NCI-H1694 treated with DMSO at 0.1 percent for 48 hours (cell line): ENCODE measurements at places on chromosomes 5 and 9.

DNA sequence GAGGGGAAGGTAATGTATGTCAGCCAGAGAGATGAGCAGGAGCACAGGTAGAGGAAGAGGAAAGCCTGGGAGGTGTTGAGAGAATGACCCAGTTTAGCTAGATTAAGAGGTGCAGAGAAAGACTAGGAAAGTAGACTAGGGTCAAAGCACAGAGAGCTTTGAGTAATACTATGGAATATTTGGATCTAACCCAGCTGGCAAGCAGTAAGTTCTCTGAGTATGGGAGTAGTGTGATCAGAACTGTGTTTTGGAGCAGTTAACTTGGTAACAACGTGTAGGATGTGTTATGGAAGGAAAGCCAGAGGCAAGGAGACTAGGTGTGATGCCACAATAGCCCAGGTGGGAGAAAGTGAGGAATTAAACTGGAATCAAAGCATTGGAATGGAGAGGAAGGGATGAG, 84.9 kb upstream of the PTGER4 start:
- DNase-seq = no peak

- no peak for DNase-seq
Measured at GRCh38 chr5:72159501-72159911, 52.2 kb downstream of the MAP1B start.

- DNase-seq = no peak
Measured at GRCh38 chr9:5402217-5402616, 35.5 kb downstream of the PLGRKT start.

DNA sequence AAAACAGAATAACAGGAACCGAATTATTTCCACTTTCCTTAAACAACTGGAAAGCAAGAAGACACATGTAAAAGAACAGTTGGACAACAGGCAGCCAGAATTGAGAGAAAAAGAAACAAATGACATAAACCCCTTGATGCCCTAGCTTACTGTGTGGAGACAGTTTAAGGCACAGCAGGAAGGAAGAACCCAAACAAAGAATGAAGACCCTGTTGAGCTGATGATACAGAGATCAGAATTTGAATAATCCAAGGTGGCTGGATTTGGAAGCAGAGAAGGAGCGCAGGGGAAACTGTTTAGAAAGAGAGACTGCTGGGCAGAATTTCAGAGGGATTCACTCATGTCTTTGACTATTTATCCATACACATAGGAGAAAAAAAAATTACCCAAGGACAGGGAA, 316.3 kb upstream of the POU5F2 start:
- no peak for DNase-seq

GRCh38 chr5:178388386-178389025, 155.9 kb upstream of the PHYKPL start:
- DNase-seq = no peak

DNA sequence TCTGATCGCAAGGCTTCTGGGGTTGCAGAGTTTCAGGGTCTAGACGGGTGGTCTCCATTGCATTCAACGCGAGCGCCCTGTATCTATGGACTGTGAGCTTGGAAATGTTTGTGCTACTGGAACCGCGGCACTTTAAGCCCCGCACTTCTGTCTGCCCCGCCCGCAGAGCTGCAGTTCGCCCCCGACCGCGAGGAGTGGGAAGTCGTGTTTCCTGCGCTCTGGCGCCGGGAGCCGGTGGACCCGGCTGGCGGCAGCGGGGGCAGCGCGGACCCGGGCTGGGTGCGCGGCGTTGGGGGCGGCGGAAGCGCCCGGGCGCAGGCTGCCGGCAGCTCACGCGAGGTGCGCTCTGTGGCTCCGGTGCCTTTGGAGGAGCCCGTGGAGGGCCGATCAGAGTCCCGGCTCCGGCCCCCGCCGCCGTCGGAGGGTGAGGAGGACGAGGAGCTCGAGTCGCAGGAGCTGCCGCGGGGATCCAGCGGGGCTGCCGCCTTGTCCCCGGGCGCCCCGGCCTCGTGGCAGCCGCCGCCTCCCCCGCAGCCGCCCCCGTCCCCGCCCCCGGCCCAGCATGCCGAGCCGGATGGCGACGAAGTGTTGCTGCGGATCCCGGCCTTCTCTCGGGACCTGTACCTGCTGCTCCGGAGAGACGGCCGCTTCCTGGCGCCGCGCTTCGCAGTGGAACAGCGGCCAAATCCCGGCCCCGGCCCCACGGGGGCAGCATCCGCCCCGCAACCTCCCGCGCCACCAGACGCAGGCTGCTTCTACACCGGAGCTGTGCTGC, 1.0 kb downstream of the ADAMTS19 start:
- no peak for DNase-seq

DNA sequence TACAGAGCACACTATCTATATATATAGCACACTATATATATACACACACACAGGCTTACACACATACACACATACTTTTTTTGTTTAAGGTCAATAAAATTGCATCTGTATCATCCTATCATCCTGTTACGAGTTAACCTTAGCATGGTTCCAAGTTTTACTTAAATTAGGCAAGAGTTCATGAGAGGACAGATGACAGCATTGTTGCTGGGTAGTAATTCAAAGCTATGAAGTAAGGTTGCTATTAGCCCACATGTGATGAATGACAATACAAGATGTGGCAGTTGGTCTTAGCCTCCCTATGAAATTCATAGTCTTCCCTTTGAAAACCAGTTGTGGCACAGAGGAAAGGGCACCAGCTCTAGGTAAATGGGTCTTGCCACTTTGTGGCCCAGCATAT, 438.1 kb downstream of the ACTL7B start:
- no peak for DNase-seq

GRCh38 chr9:72278959-72279358, 86.0 kb downstream of the ZFAND5 start:
- no peak for DNase-seq

DNA sequence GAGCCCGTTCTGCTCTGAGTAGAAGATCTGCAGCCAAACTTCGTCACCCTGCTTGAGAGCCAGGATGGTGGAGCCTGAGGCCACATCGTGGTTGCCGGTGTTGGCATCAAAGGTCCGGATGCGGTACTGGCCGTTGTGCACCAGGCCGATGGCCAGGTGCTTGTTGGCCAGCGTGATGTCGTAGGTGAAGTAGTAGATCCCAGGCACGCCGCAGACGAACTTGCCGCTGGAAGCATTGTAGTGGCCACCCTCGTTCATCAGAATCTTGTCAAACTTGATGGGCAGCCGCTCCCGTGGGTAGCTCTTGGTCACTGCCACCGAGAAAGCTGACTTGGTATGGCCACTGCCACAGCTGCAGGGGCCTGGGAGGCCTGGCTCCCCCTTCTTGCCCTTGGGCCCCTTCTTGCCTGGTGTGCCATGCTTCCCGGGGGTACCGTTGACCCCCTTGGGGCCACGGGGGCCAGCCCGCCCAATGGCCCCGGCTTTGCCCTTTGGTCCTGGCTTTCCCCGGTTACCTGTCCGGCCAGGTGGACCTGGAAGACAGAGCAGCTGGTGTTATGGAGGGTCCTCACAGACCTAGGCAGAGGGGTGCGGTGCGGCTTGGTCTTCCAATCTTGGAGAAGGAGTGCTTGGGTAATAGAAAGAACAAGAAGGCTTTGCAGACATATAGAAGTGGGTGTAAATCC, 21.0 kb downstream of the C1QTNF2 start:
- no peak for DNase-seq

DNA sequence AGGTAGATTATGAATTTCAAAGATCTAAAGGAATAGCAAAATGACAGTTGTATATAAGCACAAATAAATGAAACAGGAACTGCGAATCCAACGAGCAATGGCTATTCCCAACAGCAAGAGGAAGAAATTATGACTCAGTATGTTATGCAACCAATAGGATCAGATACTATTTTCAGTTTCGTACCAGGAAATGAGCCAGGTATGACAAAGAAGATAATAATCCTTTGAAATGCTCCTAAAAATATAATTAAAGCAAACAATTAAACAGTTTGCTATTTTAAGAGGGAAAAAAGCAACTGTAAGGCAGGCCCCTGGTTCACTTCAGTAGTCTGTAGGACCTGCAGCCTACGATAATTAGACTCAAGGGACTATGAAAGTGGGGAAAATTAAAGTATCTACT, 58.9 kb downstream of the AUH start:
- no peak for DNase-seq

- DNase-seq = no peak
Measured at GRCh38 chr5:55591686-55592085, 56.9 kb upstream of the PLPP1 start.

- DNase-seq = no peak
Measured at GRCh38 chr5:15946026-15946425, 233.6 kb downstream of the MARCHF11 start.

DNA sequence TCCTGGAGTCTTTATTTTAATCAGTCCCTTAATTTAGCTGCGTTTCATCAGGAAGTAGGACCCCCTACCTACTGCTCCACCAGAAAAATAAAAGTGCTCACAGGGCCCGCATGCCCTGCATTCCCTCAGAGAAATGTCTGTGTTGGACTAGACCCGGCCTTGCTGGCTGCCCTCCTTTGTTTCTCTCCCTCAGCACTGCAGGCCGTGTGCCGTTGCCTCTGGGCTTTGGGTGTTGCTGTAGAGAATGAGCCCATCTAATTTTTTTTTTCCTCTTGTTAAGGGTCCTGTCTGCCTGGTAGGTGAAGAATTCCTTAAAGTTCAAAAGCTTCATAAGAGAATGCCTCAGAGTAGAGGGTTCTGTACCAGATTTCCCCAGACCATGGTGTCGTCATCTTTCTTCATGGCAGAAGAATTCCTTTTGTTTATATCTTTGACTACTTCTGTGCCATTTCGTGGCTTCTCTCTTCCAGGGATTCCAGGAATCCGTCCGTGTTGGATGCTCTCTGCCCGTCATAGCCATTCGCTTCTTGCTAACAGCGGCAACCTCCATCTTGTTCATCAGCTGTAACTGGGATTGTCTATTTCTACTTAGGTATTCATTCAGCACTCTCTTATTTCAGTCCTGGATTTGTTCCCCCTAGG, 49.8 kb upstream of the ANGPTL2 start:
- no peak for DNase-seq

DNA sequence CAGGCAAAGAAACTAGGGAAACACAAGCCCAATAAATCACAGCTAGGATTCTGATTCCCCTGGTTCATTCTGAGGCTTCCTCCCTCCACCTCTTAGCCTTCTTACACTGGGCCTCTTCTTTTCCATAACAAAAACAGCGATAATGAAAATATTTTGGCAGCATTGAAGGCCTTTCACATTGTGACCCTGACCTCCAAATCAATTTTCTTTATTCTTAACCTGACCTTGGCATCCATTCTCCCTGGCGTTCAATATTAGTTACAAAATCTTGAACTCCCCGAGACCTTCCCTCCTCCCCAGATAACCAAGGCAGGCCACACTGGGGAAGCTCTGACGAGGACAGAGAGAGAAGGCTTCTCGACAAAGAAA, 399.9 kb downstream of the ZSWIM6 start:
- DNase-seq = no peak

GRCh38 chr5:76351577-76351976, 51.5 kb upstream of the IQGAP2 start:
- no peak for DNase-seq

GRCh38 chr9:4416467-4416866, 73.8 kb upstream of the SLC1A1 start:
- no peak for DNase-seq
